ENCODE measurements at places on chromosomes 1 and 21.

DNA sequence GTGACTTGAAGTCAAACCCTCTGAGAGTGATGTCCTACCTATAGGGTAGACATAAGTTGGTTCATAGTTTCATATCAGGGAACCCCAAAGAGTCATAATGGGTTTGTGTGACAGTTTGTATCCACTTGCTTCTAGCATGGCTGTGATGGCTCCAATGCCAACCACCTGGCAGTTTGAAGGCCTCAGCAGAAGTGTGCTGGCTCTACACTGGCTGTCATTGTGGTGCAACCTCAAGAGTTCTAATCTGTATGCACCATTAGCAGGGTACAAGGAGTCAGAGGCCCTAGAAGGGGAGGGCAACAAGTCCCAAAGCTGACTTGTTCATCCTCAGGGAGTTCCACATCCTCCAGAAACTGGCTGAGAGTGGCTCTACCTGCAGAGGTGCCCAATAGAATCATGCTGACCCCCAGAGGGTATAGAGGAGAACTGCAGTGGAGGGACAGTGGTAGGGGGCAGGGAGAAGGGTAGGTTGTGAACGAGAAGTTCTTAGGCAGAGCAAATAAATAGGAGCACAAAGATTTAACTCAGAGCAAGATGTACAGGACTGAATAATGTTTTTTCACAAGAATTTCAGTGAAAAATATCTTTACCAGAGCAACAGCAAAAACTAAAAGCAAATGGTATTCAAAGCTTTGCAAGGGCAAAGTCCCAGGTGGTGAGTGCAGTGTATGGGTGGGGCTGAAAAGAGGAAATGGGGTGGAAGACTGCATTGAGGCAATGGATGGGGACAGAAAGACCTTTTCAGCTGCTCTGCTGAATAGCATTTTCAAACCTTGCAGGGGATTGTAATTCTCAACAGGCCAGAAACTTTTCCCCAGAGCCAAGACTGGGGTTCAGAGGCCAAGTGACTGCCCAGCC is 3.2 kb downstream of the FCRL2 start:
- no peak for DNase-seq

- peak; percentile 88 for DNase-seq
These were observed 197.6 kb upstream of the FOXD3 start for GRCh38 chr1:63124666-63125191.

DNA sequence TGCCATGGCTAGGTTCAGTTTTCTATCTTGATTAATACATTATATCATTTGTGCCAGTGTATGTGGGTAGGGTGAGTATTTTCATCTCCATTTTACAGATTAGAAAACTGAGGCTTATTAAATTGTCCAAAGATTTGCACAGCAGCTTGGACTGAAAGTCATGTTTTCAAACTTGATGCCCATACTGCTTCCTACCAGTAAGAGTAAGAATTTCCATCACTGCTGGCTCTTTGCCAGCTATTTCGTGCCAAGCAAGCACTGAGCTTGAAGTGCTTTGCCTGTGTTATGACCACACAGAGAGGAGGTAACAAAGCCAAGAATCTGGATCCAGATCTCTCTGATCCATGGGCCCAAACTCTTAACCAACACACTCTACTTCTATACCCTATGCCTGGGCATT is 295.0 kb downstream of the VAV3 start:
- DNase-seq: peak; percentile 62

- no peak for DNase-seq
These were observed 26.8 kb upstream of the CNN3 start for GRCh38 chr1:94953746-94954145.

GRCh38 chr1:170461291-170461747 is 70.6 kb upstream of the GORAB start:
- DNase-seq: peak; percentile 68

DNA sequence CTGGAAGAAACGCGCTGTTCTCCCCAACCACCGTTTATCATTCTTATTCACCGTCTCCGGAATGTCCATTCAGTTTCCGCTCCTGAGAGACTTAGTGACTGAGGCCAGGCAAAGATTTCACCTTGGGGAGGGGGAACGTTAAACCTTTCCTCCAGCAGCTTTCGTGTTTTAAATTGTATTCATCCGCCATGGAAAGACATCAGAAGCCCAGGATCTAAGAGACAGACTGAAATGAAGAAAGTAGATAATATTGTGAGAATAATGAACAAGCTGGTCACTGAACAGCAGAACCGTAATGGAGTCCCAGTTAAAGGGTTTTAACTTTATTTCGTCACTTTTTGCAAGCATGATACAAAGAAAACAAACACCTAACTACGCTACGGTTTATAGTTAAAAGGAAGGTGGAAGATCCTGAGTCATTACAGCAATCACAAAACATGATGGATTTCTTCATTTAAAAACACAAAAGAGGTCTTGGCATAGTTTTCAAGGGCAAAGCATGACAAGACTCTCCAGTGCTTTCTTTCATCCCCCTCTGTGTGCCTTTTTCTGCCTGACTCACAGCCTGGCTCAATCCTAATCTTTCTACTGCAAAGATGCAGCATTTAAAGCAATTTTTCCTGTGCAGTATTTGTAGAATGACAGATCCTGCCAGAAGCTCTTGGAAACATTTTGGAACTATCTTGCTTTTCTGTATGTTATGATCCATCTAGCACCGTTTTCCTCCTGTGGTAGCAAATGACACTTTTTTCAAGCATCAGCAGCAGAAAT is 722 bp upstream of the SLC19A2 start:
- peak; percentile 27 for DNase-seq

GRCh38 chr1:192951691-192952460 is 107.3 kb downstream of the UCHL5 start:
- DNase-seq: peak; percentile 80

- no peak for DNase-seq
These were observed 69.2 kb upstream of the RGS2 start for GRCh38 chr1:192739476-192740184.

DNA sequence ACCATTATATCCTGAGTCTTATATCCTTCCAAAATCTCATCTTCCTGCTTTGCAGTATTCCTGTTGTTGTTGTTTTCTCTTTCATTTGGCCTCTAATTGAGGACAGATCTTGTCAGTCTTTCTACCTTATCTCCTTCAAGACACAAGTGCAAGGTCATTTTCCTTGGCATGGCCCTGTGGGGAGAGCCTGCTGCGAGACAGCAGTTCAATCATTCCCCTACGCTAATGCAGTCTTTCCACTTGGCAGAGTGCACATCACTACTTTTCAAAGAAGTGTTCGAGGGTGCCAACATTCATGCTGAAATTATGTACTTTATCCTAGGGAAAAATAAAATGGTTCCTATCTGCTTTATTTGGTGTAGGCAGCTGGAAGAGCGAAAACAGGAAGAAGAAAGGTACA is 130.3 kb upstream of the SPATA6 start:
- no peak for DNase-seq
